NCI-H82 (cell line): ENCODE measurements at places on chromosomes 1 and 21.

DNA sequence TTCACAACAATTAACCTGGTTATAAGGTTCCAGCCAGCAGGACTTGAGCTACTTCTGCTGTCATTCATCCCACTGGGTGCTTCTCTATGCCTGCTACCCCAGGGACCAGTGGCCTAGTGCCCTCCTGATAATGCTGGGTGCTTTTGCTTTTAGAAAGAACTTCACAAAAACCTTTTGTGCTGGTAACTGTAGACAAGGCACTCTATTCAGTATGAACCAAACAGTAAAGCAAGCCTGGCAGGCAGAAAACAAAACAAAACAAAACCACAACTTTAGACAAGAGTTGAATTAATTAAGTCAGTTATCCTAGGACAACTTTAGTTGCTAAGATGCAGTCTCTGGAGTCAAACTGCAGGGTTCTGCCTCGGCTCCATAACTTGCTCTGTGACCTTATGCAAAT lies 61.9 kb upstream of the ADGRL2 start:
- no peak for DNase-seq

GRCh38 chr1:204599098-204599497 lies 82.9 kb downstream of the MDM4 start:
- no peak for DNase-seq

GRCh38 chr21:36825658-36826057 lies 126.7 kb downstream of the SIM2 start:
- peak; percentile 46 for DNase-seq

- DNase-seq, result peak; percentile 99
These were observed 22.6 kb upstream of the RNF187 start for GRCh38 chr1:228464487-228464983.

DNA sequence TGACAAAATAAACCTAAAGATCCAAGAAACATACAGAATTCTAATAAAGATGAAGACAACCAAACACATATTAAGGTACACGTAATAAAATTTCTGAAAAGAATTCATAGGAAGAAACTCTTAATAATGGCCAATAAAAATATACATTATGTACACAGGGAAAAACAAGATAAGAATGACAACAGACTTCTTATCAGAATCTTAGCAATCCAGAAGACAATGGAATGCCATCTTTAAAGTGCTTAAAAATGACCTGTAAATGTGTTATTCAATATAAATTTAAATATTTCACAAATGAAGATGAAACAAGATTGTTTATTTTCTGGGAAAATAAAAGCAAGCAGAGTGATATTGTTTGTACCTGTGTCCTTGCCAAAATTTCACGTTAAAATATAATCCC lies 530.4 kb upstream of the PTBP2 start:
- no peak for DNase-seq

DNA sequence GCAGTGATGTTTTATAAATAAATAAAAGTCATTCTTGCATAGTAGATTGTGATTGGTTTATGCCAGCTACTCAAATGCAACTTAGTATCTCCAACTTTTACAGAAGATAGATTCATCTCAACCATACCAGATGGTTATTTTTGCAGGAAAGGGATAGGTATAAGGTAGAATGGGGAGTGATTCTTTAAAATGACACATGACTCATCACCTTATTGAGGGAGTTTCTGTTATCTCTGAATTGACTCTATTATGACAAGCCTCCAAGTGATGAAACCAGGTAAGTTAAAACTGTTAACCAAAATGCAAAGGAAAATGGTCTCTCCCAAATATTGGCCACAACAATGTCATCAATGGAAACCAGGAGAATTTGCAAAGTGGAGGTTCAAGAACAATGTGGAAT lies 54.5 kb downstream of the PTPRC start:
- DNase-seq, result no peak

DNA sequence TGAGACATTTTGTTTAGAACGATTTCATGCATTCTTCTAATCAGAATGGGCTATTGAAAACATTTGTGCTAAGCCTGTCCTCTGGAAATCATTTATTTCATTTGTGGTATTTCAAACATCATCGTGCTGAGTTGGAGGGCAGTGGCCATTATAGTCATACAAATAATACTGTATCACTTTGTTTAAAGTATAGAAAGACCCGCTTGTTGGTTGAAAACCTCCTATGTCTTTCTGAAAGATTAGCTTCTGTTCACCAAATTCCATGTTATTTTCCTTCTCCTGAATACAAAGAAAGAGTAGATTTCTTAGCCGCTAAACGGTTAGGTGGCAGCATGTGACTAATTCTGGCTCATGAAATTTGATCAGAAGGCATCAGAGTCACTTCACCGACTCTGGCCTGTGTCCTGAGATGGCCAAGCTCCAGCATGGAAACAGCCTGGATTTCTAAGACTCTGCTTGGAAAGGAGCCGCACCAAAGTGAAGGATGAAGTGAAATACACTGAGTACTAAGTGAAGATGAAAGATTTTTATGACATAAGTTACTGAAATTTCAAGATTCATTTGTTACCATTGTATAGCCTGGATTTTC lies 355.1 kb downstream of the USP25 start:
- no peak for DNase-seq

- no peak for DNase-seq
These were observed 30.3 kb upstream of the MUTYH start for GRCh38 chr1:45370575-45370974.

DNA sequence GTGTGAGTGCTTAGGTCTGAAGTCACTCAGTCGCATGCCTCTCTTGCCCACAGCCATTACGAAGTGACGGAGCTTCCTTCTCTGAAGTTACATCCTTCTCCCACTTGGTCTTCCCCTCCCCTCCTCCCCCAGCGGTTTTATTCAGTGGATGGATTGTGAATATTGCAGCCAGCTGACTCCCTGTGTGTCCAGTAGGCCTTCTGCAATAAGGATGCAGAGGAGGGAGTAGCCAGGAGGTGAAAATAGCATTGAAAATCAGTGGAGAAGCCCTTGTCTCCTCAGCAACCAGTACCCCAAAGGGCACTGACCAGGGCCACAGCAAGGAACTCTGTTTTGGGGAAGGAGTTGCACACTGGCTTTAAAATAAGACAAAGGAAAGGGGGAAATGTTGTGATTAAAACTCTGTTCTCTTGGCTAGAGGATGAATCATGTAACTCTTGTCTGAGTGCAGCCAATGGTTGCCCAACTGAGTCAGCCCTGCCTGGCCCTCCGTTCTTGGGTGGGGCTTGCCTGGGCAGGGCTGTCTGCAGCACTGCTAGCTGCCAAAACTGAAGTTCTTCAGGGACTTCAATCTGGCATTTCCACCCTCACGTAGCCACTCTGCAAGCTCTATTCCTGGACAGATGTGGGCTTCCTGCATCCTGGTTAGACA lies 4.3 kb downstream of the S100A10 start:
- DNase-seq, result no peak

- no peak for DNase-seq
These were observed 388.2 kb downstream of the USP25 start for GRCh38 chr21:16117851-16118590.

GRCh38 chr1:60196026-60196425 lies 122.5 kb upstream of the C1orf87 start:
- no peak for DNase-seq

DNA sequence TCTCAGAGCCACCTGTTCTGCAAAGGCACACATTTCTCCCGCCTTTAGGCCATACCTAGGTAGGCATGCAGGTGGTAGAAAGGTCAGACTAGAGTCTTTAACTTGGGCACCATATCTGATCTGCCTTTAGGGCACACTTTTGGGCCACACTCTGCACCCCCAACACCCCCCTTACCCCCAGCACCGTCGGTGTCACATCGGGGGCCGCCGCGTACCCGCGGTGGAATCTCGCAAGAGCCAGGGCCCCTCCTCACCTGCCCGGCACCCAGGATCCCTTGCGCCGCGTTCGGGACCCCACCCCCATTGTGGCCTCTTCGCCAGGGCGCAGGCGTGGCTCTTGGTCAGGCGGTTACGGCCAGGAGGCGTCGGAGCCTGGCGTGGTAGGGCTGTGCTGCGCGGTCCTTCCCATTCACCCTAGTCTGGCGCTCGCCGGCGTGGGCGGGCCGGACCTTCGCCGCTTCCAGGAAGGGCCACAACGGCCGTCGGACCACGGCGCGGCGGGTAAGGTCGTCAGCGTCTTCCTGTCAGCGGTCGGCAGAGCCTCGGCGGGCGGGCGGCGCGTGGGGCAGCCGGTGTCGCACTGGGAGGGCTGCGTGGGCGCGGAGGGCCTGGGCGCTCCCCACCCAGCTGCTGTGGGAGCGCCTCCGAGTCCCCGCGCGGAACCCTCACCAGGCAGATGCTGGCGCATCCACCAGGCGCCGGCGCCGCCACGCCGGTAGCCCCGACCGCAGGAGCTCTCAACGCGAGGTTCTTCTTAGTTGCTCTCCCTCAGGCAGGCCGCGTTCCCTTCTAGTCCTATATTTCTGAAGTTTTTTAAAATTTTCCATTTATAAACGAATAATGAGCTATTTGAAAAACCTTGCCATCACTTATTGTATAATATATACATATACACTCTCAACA lies at the start of gene DNAH14:
DNAH14 (plus strand) TSS at position 341 of the 903 bp plus-strand sequence. CDS start 23,028 bp downstream, outside the sequence.
- DNase-seq, result peak; percentile 84

DNA sequence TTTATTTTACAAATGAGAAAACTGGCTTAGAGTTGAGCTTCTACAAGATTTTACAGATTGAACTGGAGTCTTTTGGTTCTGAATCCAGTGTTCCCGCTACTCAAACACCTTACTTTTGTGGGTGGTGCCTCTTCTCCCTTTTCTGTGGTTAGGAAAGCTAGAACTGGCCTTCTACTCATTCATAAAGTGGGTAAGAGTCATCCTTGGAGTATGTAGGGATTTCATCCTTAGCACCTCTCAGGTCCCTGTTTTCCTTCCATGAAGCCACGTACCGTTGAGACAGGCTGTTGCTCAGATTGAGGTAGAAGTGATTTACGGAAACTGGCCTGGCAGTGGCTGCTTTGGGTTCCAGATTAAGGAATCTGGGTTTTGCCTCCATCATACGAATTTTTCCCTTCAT lies 35.8 kb downstream of the WNT4 start:
- DNase-seq, result no peak

DNA sequence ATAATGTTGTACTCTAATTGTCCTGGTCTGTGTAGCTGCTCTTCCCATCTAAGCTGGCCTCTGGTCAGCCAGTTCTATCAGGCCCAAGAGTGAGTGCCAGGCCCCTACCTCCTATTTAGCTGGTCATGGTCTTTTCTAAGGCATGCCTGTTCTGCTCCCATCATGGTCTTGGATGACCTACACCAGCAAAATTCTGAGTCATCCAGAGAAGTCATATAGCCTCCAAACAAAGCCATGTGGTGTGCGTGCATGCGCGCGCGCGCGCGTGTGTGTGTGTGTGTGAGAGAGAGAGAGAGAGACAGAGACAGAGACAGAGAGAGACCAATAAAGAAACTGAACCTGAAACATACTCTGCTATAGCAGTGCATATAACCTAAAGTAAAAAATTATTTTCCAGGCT lies 254.4 kb downstream of the BRINP2 start:
- DNase-seq, result no peak

DNA sequence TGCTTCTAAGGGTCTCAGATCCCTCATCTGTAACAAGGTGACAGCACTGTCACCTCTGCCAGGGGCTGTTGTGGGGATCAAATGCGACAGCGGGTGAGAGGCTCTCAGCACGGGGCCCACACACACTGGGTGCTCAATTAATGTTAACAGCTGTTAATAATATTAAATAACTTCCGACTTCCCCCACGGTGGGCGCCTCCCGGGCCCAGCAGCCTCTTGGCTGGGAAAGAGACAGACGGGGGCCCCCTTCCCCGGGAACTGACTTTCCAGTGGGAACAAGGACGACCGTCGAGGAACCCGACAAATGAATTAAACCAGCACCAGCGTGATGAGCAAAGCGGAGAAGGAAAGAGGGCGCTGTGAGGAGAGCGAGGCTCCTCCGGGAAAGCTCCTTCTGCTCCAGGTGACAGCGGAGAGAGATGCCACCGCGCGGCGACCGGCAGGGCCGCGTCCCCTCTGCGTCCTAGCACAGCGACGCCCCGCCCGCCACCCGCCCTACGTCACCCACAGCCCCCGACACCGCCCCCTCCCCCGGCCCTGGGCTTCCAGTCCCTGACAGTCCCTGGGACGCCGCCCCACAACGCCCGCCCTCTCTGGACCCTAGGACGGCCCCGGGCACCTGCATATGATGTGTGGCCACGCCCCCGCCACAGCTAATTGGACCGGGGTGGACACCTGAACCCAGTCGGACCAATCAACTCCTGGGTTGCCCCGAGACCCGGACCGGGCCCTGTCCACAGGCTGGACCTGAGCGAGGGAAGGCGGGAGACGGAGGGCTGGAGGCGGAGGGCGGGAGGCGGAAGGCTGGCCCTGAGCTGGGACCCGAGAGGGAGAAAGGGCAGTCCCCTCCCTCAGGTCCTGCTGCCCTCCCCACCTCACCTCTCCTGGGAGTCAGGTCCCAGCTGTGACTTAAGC lies 38.2 kb downstream of the MATN1 start:
- peak; percentile 93 for DNase-seq

- DNase-seq, result peak; percentile 91
These were observed 90.2 kb upstream of the C1orf21 start for GRCh38 chr1:184296466-184297243.

GRCh38 chr1:53608071-53608470 lies 130.9 kb downstream of the GLIS1 start:
- DNase-seq, result no peak

DNA sequence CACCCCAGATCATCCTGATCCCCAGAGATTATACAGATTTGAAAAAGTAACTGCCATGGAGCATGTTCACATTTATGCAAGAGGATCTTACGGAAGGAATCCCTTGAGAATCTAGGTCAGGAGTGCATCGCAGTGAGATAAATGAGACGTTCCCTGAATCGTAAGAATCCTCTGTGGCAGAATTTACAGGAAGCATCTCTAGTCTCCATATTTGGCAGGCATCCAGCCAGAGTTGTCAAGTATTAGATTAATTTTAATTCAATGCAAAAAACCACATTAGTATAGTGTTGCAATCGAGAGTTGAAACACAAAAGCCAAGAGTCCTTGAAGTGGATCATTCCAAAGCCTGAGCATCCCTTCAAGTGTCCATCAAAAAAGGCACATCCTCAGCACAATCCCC lies 100.8 kb downstream of the RRAGC start:
- DNase-seq, result no peak

DNA sequence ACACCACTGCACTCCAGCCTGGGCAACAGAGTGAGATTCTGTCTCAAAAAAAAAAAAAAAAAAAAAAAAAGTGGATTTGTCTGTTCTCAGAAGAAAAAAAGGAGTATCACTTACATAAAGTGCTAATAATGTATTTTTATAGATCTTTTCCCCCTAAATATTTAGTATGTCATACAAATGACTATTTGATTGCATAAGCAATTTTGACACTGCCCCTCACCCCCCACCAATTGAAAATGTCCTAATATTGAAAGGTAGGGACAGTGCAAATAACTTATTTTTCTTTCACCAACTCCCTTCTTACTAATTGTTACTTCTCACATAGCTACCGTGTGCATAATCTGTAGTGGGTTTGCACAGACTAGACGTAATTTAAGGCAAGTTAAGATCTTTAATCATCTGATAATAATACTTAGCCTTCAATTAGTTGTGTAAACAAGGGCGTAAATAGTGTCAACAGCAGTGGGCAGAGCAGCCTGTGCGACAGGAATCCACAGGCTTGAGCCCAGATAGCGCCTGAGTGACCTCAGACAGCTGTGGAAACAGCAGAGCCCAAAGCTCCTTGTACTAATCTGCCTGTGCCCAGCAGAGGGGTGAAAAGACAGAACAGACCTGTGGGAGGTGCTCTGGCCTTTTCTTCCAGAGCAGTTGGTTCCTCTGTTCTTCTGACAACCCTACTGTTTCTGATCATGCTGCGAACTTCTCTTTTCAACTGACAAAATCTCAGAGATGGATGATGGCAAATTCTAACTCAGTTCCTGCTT lies 4.5 kb upstream of the IER5 start:
- DNase-seq, result peak; percentile 97
